AG09309 (cell line): ENCODE measurements at places on chromosomes 3 and 15.

GRCh38 chr3:88767746-88768145, 339.7 kb upstream of the EPHA3 start:
- DNase-seq: no peak

DNA sequence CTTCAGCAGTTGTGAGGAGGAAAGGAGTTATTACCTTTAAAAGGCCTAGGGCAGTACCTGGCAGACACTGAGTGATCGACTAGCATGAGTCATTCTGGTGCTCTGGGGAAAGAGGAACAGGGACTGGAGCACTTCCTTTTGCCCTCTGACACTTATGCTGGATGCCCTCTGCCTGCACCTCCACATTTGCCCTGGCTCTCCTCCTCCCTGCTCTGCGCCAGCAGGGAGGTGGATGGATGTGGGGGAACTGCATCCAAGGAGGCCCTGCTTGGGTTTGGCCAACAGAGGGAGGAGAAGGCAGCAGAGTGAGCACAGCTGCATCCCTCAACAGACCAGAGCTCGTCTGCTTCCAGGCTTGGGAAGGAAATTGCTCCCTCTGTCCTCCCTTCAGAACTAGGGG, 75.0 kb downstream of the SEMA5B start:
- no peak for DNase-seq

GRCh38 chr3:178777718-178778411, 241.6 kb downstream of the KCNMB2 start:
- peak; percentile 14 for DNase-seq

GRCh38 chr15:94509259-94509658, 277.9 kb downstream of the MCTP2 start:
- DNase-seq: no peak

DNA sequence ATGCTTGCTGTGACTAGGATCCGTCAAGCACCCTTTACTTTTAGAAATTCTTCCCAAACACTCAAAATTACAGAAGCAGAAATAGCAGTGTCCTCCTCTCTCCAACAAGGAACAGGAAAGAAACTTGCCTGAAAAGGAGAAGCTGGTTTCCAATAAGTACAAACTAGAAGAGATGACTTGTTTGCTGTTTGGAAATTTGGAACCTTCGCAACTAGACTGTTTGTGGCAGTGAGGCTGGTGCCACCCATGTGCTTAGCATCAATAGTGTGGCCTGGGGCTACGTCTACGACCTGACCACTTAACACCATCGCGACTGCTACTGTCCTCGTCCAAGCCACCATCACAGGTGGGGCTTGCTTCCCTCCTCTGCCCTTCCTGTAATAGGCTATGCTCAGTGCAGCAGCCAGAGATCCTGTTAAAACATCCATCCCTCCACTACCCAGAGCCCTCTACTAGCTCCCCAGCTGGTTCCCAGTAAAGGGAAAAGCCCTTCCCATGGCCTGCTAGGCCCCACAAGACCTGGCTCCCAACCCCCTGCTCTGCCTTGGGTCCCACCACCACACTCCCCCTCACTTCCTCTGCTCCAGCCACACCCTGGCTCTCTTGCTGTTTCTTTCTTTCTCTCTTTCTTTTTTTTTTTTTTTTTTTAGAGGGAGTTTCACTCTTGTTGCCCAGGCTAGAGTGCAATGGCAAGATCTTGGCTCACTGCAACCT, 52.6 kb upstream of the CCR2 start:
- no peak for DNase-seq

DNA sequence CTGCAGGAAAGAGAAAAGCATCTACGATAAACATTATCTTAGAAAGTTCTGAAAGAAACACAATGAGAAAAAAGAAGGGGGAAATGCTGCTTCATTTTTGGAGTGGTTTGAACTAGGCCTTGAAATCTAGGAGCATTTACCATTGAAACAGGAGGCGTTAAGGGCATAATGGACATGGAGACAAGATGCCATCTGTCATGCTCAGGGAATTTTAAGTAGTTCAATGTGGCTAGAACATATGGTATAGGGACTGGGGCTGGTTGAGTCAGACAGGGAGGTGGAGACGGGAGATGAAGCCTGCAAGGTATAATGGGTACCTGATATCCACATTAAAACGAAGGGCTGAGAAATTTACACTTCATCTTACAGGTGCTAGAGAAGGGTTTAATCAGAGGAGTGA, 10.4 kb upstream of the PLAAT1 start:
- no peak for DNase-seq

GRCh38 chr3:15108869-15109268, 9.9 kb upstream of the RBSN start:
- no peak for DNase-seq

- DNase-seq: no peak
These were observed 8.7 kb downstream of the FOXL2 start for GRCh38 chr3:138938056-138938876.

DNA sequence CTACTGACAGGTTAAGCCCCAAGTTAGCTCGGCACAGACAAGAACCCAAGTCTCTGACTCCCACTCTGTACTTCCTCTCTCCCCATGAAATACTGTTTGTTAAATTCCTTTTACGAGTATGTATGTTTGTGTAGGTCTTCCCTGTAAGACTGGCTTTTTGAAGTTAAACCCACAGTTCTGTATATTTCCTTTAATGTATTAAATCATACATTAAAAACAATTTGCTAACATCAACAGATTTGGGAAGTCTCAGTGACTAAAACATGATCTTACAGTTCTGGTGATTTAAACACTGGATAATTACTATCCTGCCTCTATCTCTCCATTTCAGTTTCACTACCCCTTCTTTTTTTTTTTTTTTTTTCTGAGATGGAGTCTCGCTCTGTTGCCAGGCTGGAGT, 4.4 kb downstream of the CMTM6 start:
- no peak for DNase-seq
